Uterine smooth muscle cell (primary cell): ENCODE measurements at places on chromosomes 7 and 10. TPM values are rescaled to one million over a fixed set of nuclear protein-coding genes. Genes with fewer than 3 reads are reported as not detected.

The H2BK1 gene
- total RNA-seq = not detected in 2 replicates

The UBTD1 gene
- total RNA-seq = 25.6 and 31.2 TPM in 2 replicates

The NUTM2E gene
- not detected in 2 replicates for total RNA-seq

The GTF2IRD1 gene
- total RNA-seq = 29.8 and 31.1 TPM in 2 replicates

The SCIN gene
- total RNA-seq = under 0.01 and 0.25 TPM in 2 replicates

The WDFY4 gene
- not detected in 2 replicates for total RNA-seq

The SMIM30 gene
- 64.9 and 76.3 TPM in 2 replicates for total RNA-seq

The NPFFR1 gene
- total RNA-seq = not detected in 2 replicates

The DGKI gene
- 2.4 and 2.9 TPM in 2 replicates for total RNA-seq

The SPDYE1 gene
- not detected in 2 replicates for total RNA-seq

The SPDYE6 gene
- 0.25 TPM in 1 of 2 replicates, not detected in the other for total RNA-seq

The EPDR1 gene
- total RNA-seq = 12.8 and 24.2 TPM in 2 replicates

The SSBP1 gene
- total RNA-seq = 127 and 211 TPM in 2 replicates

The NYAP1 gene
- total RNA-seq = 1.2 and 2.5 TPM in 2 replicates

The CRYGN gene
- 0.25 TPM in 1 of 2 replicates, not detected in the other for total RNA-seq

The CHCHD1 gene
- 17.5 and 19.4 TPM in 2 replicates for total RNA-seq

The ASAH2 gene
- total RNA-seq = 0.75 and 0.77 TPM in 2 replicates

The CLCN1 gene
- total RNA-seq = not detected in 2 replicates

The GIMAP2 gene
- 0.44 and 2.9 TPM in 2 replicates for total RNA-seq

The WASHC2A gene
- 45.5 and 77.6 TPM in 2 replicates for total RNA-seq

The SKIDA1 gene
- 0.75 and 1.1 TPM in 2 replicates for total RNA-seq

The MPLKIP gene
- 11.5 and 13.0 TPM in 2 replicates for total RNA-seq

The NEUROD6 gene
- total RNA-seq = not detected in 2 replicates

The LMOD2 gene
- total RNA-seq = not detected in 2 replicates

The GNAT3 gene
- total RNA-seq = 0.12 TPM in 1 of 2 replicates, not detected in the other

The HOGA1 gene
- 0.50 and 0.89 TPM in 2 replicates for total RNA-seq

The TNPO3 gene
- total RNA-seq = 76.5 and 90.9 TPM in 2 replicates

The DKK1 gene
- 292 and 421 TPM in 2 replicates for total RNA-seq

The ACSL5 gene
- 0.22 and 0.50 TPM in 2 replicates for total RNA-seq

The LRWD1 gene
- total RNA-seq = 30.6 and 35.4 TPM in 2 replicates

The CACNA2D1 gene
- total RNA-seq = 61.6 and 76.4 TPM in 2 replicates

The TMEM213 gene
- not detected in 2 replicates for total RNA-seq

The LRIT1 gene
- not detected in 2 replicates for total RNA-seq

The CEP55 gene
- 26.0 and 117 TPM in 2 replicates for total RNA-seq
